ENCODE measurements at places on chromosomes 7 and 10. TPM values are rescaled to one million over a fixed set of nuclear protein-coding genes. Genes with fewer than 3 reads are reported as not detected.

- no peaks in the 10 kb centered on the region for H3K27me3 ChIP-seq
- DNase-seq = no peak
- H3K36me3 ChIP-seq = no peaks in the 10 kb centered on the region
- no peak overlapping the region for H3K4me3 ChIP-seq
- no peaks in the 10 kb centered on the region for H3K4me1 ChIP-seq
These were observed 281.7 kb downstream of the AUTS2 start for GRCh38 chr7:69879989-69880388.

DNA sequence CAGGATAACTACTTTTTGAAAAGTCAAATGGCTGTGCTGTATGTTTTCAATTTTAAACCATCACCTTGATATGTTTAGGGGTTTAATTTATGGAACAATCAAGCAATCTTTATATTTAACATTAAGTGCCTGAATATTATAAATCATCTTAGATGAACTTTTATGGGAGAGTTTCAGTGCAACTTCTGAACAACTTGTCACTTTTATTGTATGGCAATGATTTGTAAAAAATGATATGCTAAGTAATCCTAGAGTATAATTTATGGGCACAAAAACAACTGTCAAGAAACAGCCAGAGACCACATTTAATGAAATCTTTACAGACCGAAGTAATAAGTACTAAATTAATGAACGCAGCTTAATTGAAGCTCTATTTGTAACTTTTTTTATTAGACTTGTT, 498.9 kb downstream of the PARD3 start:
- no peak overlapping the region for H3K4me3 ChIP-seq
- H3K36me3 ChIP-seq = no peaks in the 10 kb centered on the region
- H3K27ac ChIP-seq = no peak overlapping the region
- no peaks in the 10 kb centered on the region for H3K27me3 ChIP-seq

DNA sequence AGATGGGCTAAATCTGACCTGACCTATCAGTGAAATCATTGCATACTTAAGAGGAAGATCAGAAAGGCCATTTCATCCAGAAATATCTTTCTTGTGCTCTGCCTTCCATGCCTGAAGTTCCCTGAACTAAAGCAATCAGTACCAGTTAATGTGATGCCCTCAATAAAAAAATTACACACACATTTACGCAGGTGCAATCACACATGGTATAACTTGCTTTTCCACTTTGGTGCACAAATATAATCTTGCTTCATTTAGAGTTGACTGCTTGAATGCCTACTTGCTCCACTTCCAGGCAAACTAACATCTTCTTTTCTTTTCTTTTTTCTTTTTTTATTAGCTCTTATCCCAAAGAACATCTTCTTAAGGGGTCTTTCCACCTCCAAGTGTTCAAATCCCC, 58.3 kb upstream of the KIF5B start:
- no peaks in the 10 kb centered on the region for H3K36me3 ChIP-seq
- DNase-seq = no peak
- no peak overlapping the region for H3K27ac ChIP-seq
- H3K27me3 ChIP-seq = no peaks in the 10 kb centered on the region
- H3K4me1 ChIP-seq = no peaks in the 10 kb centered on the region

The MYO1G gene
- 2.0 TPM for total RNA-seq

The GOT1 gene
- total RNA-seq = 15.7 TPM

- H3K27ac ChIP-seq = no peak overlapping the region
- no peaks in the 10 kb centered on the region for H3K36me3 ChIP-seq
- H3K27me3 ChIP-seq = no peaks in the 10 kb centered on the region
These were observed 166.7 kb downstream of the PRKAG2 start for GRCh38 chr7:151710121-151710640.

GRCh38 chr7:151727579-151728285, 149.2 kb downstream of the PRKAG2 start:
- H3K4me1 ChIP-seq = peaks cover 8% of the 10 kb centered on the region
- H3K36me3 ChIP-seq = no peaks in the 10 kb centered on the region
- H3K27me3 ChIP-seq = no peaks in the 10 kb centered on the region
- H3K27ac ChIP-seq = peak overlapping the region; percentile 84
- peak; percentile 79 for DNase-seq
- no peak overlapping the region for H3K4me3 ChIP-seq

DNA sequence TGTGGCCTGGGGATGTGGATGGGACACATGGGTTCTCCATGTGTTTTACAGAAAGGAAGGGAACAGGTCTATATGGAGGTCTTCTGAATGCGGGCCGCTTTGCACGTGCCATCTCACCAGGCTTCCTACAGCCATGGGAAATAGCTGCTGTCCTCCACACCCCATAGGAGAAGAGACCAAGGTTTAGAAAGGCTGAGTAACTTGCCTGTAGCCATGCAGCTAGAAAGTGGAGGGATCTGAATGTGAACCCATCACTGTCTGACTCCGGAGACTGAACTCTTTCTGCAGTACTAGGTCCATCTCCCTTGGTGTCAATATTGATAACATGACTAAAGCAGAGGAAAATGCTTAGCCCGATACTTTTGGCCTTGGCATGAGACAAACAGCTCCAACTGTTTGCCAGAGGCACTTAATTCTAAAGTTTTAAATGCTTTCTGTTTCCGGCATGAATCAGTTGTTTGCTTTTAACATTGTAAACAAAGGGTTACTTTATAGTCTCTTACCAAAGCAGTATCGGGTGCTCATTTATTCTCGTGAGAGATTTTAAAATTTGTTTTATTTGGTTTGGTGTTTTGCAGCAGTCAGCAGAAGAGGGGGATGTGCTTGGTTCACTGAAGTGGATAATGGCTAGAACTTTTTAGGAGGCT, 64.8 kb upstream of the LOXL4 start:
- H3K27ac ChIP-seq = no peak overlapping the region
- no peak overlapping the region for H3K4me3 ChIP-seq
- H3K27me3 ChIP-seq = no peaks in the 10 kb centered on the region
- H3K36me3 ChIP-seq = no peaks in the 10 kb centered on the region
- DNase-seq = no peak

- H3K27me3 ChIP-seq = no peaks in the 10 kb centered on the region
- no peak overlapping the region for H3K4me3 ChIP-seq
- DNase-seq = no peak
- no peak overlapping the region for H3K27ac ChIP-seq
- H3K36me3 ChIP-seq = no peaks in the 10 kb centered on the region
These were observed 78.3 kb upstream of the NRP1 start for GRCh38 chr10:33412653-33413361.

- DNase-seq = no peak
- no peak overlapping the region for H3K27ac ChIP-seq
- H3K36me3 ChIP-seq = no peaks in the 10 kb centered on the region
- no peaks in the 10 kb centered on the region for H3K27me3 ChIP-seq
- no peak overlapping the region for H3K4me3 ChIP-seq
These were observed 104.1 kb downstream of the ZNF467 start for GRCh38 chr7:149669121-149669818.

GRCh38 chr7:83148776-83149175, 13.9 kb downstream of the PCLO start:
- H3K27me3 ChIP-seq = no peaks in the 10 kb centered on the region
- no peaks in the 10 kb centered on the region for H3K36me3 ChIP-seq
- no peaks in the 10 kb centered on the region for H3K4me1 ChIP-seq
- no peak for DNase-seq

DNA sequence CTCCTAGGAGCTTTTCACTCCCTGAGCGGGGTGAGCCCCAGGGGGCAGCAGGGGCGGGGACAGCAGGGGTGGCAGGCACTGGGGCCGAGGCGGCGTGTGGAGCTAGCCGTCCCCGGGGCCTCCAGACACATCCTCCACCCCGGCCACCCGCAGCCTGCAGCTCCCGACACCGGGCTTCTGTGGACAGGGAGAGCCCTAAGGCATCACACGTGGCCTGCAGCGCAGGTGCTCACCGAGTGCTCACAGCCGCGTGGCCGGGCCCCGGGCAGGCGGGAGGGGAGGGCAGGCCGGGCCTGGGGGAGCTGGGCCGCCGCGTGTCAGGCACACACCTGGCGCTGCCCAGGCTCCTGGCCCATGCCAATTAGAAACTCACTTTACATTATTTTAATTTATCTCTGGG, 51.4 kb downstream of the MICALL2 start:
- H3K36me3 ChIP-seq = no peaks in the 10 kb centered on the region
- no peak for DNase-seq
- no peak overlapping the region for H3K4me3 ChIP-seq
- peaks cover 5% of the 10 kb centered on the region for H3K27me3 ChIP-seq
- no peak overlapping the region for H3K27ac ChIP-seq

DNA sequence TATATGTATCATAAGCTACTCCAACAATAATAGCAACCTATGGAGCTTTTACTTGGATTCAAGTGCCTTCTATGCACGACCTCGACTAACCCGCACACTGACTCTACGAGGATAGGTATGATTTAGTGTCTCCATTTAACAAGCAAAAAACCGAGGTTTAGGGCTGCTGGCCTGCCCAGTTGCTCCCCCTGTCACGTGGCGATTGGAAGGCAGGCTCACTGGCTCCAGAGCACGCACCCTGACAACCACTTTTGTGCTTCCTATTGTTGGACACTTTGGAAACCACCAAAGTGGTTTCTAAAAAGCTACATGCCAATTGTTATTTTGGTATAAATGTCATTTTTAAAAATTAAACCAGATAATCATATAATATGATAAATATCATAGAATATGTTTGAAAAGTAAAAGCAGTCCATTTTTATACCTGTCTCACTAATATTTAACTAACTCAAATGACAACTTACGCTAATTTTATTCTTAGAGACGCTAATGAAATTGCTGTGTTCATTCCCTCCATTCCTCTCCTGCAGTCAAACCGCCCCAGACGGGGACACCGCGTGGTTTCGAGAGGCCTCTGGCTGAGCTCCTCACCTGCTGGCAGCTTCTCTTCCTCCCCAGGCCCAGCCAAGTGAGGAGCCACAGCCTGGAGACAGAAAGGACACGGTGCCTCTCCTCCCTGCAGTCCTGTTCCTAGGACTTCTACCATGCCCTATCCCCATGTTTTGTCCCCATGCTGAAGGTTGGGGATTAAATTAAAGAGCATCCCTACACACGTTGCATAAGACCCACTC, 22.2 kb upstream of the RHEB start:
- no peaks in the 10 kb centered on the region for H3K36me3 ChIP-seq
- no peaks in the 10 kb centered on the region for H3K4me1 ChIP-seq
- DNase-seq = no peak

- H3K27ac ChIP-seq = peak overlapping the region; percentile 10
- DNase-seq = no peak
- no peaks in the 10 kb centered on the region for H3K36me3 ChIP-seq
- H3K4me1 ChIP-seq = peaks cover 4% of the 10 kb centered on the region
- H3K4me3 ChIP-seq = no peak overlapping the region
These were observed 63.9 kb downstream of the FOXL3 start for GRCh38 chr7:353746-354325.

- no peak overlapping the region for H3K27ac ChIP-seq
- H3K4me1 ChIP-seq = peaks cover 5% of the 10 kb centered on the region
- no peak for DNase-seq
These were observed 17.7 kb downstream of the MDFIC start for GRCh38 chr7:114939484-114940097.

GRCh38 chr7:103658055-103659005, 212.3 kb upstream of the SLC26A5 start:
- no peaks in the 10 kb centered on the region for H3K4me1 ChIP-seq
- H3K36me3 ChIP-seq = no peaks in the 10 kb centered on the region
- no peaks in the 10 kb centered on the region for H3K27me3 ChIP-seq

- no peaks in the 10 kb centered on the region for H3K4me1 ChIP-seq
- H3K27me3 ChIP-seq = no peaks in the 10 kb centered on the region
- no peak overlapping the region for H3K27ac ChIP-seq
- DNase-seq = no peak
These were observed 46.0 kb upstream of the KDM7A start for GRCh38 chr7:140222814-140223213.

The NEUROG3 gene
- not detected for total RNA-seq

All from breast epithelium (tissue), 4 donors.